ENCODE measurements at places on chromosomes 4 and X. TPM values are rescaled to one million over a fixed set of nuclear protein-coding genes. Genes with fewer than 3 reads are reported as not detected.

DNA sequence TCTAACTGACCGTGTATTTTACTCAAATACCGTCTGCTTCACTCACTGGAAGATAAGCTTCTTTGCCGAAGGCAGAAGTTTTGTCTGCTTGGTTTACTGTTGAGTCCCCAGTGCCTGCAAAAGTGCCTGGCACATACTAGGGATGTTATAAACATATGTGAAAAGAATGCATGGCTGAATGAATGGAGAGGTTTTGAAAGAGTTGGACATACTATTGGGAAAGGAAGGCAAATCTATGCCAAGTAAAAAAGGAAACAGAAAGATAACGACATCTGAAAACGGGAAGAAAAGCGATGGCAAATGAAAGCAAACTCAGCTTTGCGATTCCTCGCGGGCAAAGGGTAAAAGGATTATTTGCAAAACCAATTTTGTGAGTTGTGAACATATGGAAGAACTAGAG, 21.7 kb downstream of the ADGRG2 start:
- DNase-seq, result no peak

DNA sequence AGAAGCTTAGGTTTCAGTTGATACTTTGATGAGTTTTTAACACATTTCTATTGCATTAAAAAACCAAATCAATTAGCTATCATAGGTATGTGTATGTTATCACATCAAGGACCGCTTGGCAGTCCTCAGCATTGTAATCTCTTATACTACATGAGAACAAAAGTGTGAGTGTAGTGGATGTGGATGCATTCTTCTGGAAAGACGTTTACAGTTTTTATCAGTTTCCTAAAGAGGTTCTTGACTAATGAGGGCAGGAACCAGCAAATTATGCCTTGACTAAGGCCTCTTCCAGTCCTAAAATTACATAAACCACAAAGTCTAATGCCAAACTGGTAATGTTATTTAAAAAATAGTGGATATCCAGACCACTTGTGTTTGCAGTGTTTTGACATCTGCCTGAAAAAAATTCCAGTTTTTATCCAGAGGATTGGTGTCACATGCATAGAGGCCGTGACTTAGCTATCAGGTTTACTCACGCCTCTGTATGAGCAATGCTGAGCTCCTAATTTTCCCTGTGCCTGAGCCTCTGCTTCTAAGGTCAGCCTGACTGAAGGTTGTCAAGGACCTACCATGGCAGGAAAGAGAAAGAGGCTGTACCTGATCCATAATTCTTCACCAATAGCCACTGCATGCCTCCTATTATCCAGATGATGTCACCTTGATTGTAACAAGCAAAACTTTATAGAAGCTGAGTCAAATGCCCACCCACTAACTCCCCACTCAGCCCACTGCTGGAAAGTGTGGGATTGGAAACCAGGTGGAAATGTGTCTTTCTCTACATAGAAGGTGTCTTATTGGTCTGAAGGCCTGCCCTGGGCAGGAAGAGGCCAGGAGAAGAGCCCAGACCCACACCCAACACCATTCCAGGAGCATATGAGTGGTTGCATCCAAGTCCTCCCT, 68.7 kb downstream of the ENPP6 start:
- no peak for DNase-seq

GRCh38 chr4:143344774-143345173, 8.1 kb downstream of the GAB1 start:
- no peak for DNase-seq

DNA sequence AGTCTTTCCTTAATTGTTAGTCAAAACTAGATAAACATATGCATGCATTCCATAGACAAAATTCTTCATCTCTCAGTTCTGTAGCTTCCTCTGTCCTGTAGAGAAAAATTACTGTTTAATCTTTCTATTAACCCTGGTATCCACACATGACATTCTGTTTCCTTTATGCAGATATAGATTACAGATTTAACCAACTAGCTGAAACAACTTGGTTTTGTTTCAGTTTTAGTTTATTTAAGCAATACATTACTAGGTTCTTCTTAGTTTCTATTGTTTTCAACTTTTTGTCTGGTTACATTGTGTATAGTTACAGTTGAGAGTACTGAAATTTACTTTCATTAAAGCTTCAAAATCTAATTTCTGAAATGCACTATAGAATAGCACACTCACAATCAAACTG, 933.9 kb upstream of the EPHA5 start:
- DNase-seq, result no peak

DNA sequence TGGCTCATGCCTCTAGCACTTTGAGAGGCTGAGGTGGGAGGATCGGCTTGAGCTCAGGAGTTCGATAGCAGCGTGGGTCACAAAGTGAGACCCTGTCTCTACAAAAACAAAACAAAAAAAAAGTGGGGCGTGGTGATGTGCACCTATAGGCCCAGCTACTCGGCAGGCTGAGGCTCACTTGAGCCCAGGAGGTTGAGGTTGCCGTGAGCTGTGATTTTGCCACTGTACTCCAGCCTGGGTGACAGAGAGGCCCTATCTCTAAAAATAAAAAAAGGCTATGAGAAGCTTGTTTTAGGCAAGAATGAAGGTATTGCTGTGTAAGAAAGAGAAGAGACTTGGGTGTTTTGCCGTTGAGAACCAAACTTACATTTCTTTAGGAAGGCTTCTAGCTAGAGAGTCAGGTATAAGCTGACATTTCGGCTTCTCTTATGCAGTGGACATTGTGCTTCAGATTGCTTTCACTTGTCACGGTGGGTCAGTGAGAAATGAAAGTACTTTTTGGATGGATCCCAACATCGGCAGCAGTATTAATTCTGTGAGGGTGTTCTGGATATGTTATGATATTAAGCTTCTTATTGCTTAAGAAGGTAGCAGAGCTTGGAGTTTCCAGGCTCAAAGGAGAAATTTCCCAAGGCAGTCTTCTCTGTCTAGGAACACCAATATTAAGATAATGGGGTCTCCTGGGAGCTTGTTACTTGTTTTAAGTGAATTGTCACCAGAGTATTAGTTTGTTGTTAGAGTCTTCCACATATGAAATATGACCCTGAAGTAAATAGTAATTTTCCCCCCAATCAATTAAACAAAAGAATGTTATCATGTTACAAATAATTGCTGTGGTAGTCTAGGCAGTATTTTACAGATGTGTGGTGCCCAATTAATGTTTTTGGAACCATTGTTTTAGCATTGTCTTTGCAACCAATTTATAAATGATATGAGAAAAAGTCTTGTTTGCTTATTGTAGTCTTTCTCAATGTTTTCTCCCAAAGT, 17.6 kb downstream of the TMEM131L start:
- DNase-seq, result no peak

GRCh38 chr4:2338754-2339457, 77.0 kb upstream of the MXD4 start:
- no peak for DNase-seq

DNA sequence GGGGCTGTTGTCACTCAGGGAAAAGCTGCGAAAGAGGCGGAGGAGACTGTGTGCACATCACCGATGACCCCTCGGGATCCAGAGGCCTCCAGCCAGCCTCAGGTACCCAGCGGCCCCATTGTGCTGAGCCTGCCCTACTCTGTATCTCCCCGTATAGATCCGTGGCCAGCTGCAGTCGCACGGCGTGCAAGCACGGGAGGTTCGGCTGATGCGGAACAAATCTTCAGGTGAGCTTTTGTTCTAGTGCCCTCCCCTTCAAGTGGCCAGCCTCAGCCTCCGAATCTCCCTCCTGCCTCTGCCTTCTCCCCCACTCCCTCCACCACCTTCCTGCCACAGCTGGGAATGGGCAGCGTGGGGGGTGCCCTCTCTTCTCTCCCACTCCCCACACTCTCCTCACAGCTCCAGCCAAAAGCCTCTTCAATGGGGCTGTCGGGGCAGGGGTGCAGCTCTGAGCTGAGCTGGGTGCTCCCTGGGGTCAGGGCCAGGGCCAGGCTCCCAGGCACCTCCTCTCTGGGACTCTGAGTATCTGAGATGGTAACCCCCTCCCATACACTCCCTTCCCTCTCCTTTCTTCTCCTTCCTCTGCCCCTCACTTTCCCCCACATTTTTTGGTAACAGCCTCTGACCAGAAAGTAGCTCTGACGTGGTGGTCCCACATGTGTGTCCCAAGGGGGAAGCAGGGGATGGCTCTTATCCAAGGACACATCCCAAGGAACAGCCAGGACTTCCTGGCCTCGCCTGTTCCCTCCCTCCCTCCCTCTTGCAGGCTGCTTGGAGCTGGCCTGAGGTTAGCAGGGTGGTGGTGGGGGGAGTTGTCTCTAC, 20.4 kb upstream of the UBA1 start:
- no peak for DNase-seq

DNA sequence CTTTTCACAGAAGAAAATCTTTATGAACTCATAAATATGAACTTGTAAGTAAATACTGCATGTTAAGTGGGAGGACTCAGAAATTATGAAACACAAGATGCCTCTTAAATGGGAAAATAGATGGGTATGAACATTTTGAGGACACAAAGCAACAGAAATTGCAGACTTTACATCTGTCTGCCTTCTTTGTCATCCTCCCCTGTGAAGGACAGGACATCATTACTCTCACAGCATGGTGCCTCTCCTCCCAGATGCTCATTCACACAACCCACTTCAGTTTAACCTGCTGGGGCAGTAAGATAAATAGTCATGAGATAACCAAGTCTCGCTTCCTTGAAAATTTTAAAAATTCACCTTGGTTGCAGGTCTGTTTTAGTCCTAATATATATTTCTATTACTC, 144.5 kb downstream of the APBB2 start:
- DNase-seq, result no peak

DNA sequence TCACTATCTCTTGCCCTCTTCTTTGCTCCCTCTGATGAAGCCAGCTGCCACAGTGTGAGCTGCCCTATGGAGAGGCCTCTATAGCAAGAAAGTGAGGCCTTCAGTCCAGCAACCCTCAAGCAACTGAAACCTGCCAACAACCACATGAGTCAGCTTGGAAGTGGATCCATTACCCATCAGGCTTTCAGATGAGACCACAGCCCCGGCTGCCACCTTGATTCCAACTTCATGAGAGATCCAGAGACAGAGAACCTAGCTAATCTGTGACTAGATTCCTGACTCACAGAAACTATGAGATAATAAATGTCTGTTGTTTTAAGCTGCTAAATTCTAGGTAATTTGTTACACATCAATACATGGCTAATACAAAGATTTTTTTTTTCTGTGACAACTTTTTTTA, 20.4 kb upstream of the WAS start:
- DNase-seq, result no peak

DNA sequence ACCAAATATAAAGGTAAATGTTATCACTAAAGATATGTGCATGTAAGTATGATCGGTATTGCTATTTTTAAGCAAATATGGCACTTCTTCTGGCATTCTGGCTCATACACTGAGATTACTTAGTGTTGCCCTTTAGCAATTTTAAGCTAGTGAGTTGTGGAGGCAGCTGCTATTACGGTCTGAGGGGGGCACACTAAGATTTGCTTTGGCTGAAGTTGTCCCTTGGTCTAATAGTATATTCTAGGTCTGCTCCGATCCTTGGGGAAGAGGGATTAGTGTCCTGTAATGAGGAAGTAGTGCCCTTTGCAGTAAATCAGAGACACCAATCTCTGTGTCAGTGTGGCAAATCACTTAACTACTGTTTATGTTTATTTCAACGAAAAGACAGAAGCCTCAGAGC, 196.5 kb upstream of the FTHL17 start:
- no peak for DNase-seq

- no peak for DNase-seq
These were observed 523.9 kb downstream of the ANKRD50 start for GRCh38 chr4:124188595-124188994.

DNA sequence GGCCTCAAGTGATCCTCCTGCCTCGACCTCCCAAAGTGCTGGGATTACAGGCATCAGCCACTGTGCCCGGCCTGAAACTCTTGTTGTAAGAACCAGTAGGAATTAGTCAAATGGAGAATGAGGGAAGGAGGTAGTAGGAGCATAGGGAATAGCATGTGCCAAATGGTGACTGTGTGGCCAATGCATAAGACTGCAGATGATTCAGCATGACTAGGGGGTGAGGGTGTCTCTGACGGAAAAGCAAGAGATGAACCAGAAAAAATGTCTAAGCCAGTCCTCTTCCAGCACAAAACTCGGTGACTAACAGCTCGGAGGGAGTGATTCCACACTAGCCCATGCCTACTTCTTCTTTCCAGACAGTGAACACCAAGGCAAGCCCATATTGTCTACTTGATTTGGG, 58.2 kb upstream of the DUSP21 start:
- peak; percentile 9 for DNase-seq

DNA sequence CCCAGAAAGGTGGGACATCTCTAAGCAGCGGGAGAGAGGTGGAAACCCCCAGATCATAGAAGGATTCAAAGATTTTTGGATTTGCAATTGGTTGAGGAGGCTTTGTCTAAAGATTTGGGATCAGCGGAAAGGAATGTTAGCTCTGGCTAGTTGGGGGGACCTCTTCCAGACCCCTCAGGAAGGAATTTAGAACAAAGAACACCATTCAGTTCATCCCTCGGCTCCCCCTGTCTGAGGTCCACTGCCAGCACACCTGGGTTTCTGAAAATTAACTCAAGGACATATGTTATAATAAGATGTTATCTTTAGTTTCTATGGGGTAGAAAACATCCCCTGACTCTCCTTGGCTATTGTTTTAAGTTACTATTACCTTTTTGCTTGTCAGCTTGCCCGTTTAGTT, 163.6 kb downstream of the CEP135 start:
- DNase-seq, result no peak

DNA sequence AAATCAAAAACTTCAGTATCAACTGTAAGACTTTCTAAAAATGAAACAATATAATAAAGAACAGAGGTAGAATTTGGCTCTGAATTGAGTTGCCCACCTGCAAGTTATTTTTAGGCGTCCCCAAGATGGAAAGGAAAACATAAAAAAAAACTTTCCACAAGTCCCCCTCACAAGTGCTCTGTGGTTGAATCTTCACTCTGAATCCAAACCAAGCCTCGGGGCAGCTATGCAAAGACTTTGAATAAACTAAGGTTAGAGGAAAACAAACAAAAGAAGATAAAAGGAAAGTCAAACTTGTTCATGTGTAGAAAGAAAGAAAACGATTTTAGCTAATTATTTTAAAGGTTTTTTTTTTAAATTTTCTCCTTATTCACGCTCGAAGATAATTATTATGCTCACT, 372.4 kb upstream of the SLIT2 start:
- DNase-seq, result no peak

DNA sequence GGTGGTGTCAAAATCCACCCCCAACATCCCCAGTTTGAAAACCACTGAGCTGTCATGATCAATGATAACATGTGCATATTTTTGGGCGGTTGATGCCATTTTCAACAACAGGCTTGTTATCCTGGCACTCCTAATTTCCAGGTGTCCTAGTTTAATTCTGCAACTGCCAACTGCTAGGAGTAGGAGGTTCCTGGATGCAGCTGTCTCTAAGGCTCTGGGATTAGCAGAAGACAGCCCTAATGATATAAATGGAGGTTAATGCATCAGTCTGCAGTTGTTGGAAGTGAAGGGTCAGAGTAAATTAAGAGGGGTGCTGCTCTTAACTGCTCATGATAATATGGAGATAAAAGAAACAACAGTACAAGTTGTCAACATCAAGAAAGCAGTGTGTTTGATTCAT, 23.8 kb downstream of the ARFIP1 start:
- DNase-seq, result no peak

Gene NKX6-1
- polyA plus RNA-seq, result 0.02 TPM

Gene PLXNB3
- 4.7 TPM for polyA plus RNA-seq

Gene NEUROG2
- polyA plus RNA-seq, result not detected

Gene MAN2B2
- polyA plus RNA-seq, result 43.5 TPM

Gene S100G
- polyA plus RNA-seq, result not detected

Gene MAGEB5
- not detected for polyA plus RNA-seq
